ENCODE measurements at places on chromosomes 1 and 21. TPM values are rescaled to one million over a fixed set of nuclear protein-coding genes. Genes with fewer than 3 reads are reported as not detected.

CELA2B gene
- not detected for polyA plus RNA-seq

PKP1 gene
- polyA plus RNA-seq: 0.06 TPM

PLPPR4 gene
- polyA plus RNA-seq: 101 TPM

DNAI4 gene
- 1.6 TPM for polyA plus RNA-seq

PRDM16 gene
- 0.15 TPM for polyA plus RNA-seq

- no peaks in the 10 kb centered on the region for H3K27me3 ChIP-seq
- no peak overlapping the region for H3K27ac ChIP-seq
- peaks cover 13% of the 10 kb centered on the region for H3K4me1 ChIP-seq
- peak overlapping the region; percentile 42 for H3K4me3 ChIP-seq
- peak; percentile 61 for DNase-seq
Measured at GRCh38 chr1:27668808-27669723, 2.9 kb downstream of the IFI6 start.

- H3K4me1 ChIP-seq: no peaks in the 10 kb centered on the region
- no peak for DNase-seq
- no peaks in the 10 kb centered on the region for H3K27me3 ChIP-seq
- no peaks in the 10 kb centered on the region for H3K36me3 ChIP-seq
- no peak overlapping the region for H3K4me3 ChIP-seq
Measured at GRCh38 chr21:36471254-36471723, 8.6 kb downstream of the CLDN14 start.

- no peaks in the 10 kb centered on the region for H3K27me3 ChIP-seq
- H3K4me1 ChIP-seq: no peaks in the 10 kb centered on the region
- no peak overlapping the region for H3K4me3 ChIP-seq
- DNase-seq: no peak
- H3K27ac ChIP-seq: no peak overlapping the region
Measured at GRCh38 chr1:78387201-78387600, 103.6 kb upstream of the PTGFR start.

- H3K36me3 ChIP-seq: no peaks in the 10 kb centered on the region
- no peak overlapping the region for H3K4me3 ChIP-seq
- H3K4me1 ChIP-seq: no peaks in the 10 kb centered on the region
- DNase-seq: no peak
- H3K27ac ChIP-seq: no peak overlapping the region
Measured at GRCh38 chr1:27687906-27688305, 15.9 kb upstream of the IFI6 start.

GRCh38 chr1:56125316-56125715, 454.0 kb downstream of the PLPP3 start:
- no peaks in the 10 kb centered on the region for H3K27me3 ChIP-seq
- DNase-seq: no peak
- no peaks in the 10 kb centered on the region for H3K4me1 ChIP-seq
- no peak overlapping the region for H3K27ac ChIP-seq

- no peak overlapping the region for H3K27ac ChIP-seq
- peaks cover 2% of the 10 kb centered on the region for H3K4me1 ChIP-seq
- H3K4me3 ChIP-seq: no peak overlapping the region
- no peaks in the 10 kb centered on the region for H3K36me3 ChIP-seq
Measured at GRCh38 chr1:230507666-230508402, 81.7 kb upstream of the PGBD5 start.

GRCh38 chr1:180031664-180032063, 77.1 kb downstream of the CEP350 start:
- no peak for DNase-seq
- no peaks in the 10 kb centered on the region for H3K27me3 ChIP-seq
- no peaks in the 10 kb centered on the region for H3K36me3 ChIP-seq
- no peak overlapping the region for H3K27ac ChIP-seq
- no peak overlapping the region for H3K4me3 ChIP-seq

DNA sequence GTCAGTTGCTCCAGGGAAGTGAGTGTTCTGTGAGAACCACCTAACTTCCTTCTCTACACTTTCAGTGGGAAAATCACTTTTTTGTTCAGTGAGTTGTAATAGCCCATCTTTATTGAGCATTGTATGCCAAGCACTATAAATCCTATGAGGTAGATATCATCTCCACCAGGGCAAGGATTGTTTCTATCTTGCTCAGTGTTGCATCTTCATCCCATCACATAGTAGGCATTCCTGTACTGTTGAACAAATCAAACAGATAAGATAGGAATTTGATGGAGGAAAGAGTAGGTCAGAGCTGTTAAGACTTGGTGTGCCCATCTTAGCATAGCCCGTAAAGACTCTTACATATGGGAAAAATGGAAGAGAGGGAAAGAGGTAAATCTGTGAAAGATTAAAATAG, 2.9 kb upstream of the PIGV start:
- H3K27me3 ChIP-seq: no peaks in the 10 kb centered on the region
- peaks cover 8% of the 10 kb centered on the region for H3K36me3 ChIP-seq
- peak overlapping the region; percentile 33 for H3K27ac ChIP-seq
- peaks cover 33% of the 10 kb centered on the region for H3K4me1 ChIP-seq

DNA sequence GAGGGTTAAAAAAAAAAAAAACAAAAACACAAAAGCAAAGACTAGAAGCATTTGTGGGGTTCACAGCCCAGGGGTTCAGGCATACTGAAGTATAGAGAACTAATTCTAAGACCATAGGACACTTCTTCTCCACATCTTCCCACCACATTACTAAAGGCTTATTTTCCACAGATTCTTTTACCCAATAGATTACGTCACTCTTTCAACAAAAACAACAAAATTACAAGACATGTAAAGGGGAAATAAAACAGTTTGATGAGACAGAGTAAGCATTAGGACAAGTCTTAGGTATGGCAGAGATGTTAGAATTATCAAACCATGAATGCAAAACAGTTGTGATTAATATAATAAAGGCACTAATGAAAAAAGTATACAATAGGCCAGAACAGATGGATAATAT, 2013.7 kb downstream of the MRPL39 start:
- H3K4me1 ChIP-seq: no peaks in the 10 kb centered on the region
- no peak overlapping the region for H3K4me3 ChIP-seq
- no peak for DNase-seq

DNA sequence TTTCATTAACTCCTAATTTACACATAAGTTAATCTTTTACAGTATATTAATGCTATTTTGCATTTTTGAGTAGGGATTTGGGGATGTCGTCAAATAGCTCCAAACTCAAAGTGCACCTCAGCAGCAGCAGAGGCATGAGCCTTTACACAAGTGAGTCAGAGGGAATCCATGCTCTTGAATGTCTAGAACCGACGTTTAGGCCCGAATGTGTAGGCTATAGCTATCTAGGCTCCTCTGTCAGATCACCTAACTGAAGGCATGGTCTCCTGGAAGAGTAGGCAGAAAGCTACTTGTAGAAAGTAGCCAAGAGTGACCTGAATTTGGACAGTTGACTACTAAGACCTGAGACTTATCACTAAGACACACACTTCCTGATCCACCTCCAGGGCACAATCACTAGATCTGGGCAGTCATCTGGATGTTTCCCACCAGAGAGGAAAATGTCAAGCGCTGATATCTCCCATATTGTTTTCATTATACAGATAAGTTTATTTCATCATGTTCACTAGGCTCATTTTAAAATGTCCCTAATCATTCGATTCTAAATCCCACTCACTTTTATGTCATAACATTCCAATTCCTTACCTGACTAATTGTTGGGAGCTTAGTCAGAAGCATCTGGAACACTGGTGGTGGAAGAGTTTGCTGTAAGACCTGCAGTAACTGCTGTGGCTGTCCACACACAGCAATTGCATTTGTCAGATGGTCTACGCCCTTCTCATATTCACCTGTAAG, 15.3 kb downstream of the TOMM20 start:
- H3K36me3 ChIP-seq: peaks cover 15% of the 10 kb centered on the region
- no peaks in the 10 kb centered on the region for H3K27me3 ChIP-seq
- DNase-seq: peak; percentile 23
- no peak overlapping the region for H3K4me3 ChIP-seq
- no peaks in the 10 kb centered on the region for H3K4me1 ChIP-seq

DNA sequence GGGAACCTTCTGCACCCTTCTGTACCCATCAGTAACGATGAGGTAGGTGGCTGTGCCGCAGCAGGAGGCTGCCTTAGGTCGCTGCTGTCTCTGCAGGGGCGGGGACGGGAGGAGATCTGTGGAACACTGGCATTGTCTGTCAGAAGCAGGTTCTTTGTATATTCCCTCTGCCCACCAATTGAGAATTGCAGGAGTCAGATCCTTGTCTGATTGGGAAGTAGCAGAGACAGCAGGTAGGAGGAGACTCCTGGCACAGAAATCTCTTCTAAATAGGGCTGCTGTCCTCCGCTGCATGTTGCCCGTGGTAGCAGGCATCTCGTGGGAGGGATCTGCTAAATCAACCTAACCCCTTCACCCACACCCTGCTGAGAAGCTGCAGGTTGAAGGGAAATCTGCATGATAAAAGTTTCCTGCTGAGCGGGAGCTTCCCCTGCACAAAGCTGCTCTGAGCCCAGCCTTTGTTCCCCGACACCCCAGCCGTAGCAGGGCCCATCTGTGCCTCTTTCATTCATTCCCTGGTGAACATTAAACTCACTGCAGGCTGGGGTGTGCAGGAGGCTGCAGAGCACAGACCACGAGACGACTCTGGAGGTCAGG, 15.9 kb downstream of the SARS1 start:
- no peak for DNase-seq
- no peaks in the 10 kb centered on the region for H3K27me3 ChIP-seq
- H3K27ac ChIP-seq: no peak overlapping the region
- peaks cover 24% of the 10 kb centered on the region for H3K36me3 ChIP-seq
- no peaks in the 10 kb centered on the region for H3K4me1 ChIP-seq

DNA sequence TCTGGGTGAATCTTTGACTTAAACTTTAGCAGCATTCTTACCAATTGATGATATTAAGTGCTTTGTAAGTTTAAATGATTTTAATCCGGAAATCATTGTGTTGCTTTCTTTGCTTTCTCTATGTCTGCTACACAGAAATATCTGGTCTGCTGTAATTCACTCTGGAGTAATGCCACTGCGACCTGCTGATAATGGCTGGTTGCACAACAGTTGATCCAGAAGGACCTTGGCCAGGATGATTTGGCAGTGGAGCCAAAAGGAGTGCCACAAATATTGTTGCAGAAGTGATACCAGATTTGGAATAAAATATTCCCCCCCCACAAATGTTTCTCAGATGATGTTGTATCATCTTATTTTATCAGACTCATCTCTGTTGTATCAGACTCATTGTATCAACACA, 2063.9 kb downstream of the MRPL39 start:
- H3K4me1 ChIP-seq: no peaks in the 10 kb centered on the region
- DNase-seq: no peak

DNA sequence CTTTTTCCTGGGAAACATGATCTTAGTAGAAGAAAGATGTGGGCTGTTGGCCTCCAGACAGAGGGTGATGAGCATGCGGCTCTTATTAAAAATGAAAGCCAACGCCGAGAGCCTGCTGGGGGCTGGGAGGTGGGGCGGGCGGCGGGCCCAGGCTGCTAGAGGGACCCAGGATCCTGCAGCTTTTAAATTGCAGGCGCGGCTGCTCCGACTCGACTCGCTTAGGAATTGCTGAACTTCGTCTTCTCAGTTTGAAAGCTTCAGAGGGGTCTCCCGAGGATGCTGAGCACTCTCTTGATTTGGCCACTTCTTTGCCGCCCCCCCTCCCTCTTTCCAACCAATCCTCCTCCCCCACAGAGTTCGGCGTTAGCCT, 1.2 kb downstream of the AGPAT3 start:
- H3K4me1 ChIP-seq: no peaks in the 10 kb centered on the region
- DNase-seq: peak; percentile 60
- peak overlapping the region; percentile 71 for H3K4me3 ChIP-seq
- H3K27ac ChIP-seq: peak overlapping the region; percentile 69
- H3K36me3 ChIP-seq: peaks cover 3% of the 10 kb centered on the region

GRCh38 chr1:230808281-230808872, 59.9 kb downstream of the C1orf198 start:
- no peaks in the 10 kb centered on the region for H3K4me1 ChIP-seq
- no peak for DNase-seq
- H3K27me3 ChIP-seq: peaks cover 2% of the 10 kb centered on the region
- H3K36me3 ChIP-seq: no peaks in the 10 kb centered on the region
- no peak overlapping the region for H3K27ac ChIP-seq
